Smooth muscle cell of the coronary artery (primary cell): ENCODE measurements at places on chromosomes 11 and 22. TPM values are rescaled to one million over a fixed set of nuclear protein-coding genes. Genes with fewer than 3 reads are reported as not detected.

TRPM5 gene
- total RNA-seq: not detected in 2 replicates

OR4C3 gene
- total RNA-seq: not detected in 2 replicates

OR5AL1 gene
- total RNA-seq: not detected in 2 replicates

FSHB gene
- total RNA-seq: not detected in 2 replicates

KRTAP5-8 gene
- not detected in 2 replicates for total RNA-seq

DDI1 gene
- total RNA-seq: not detected in 2 replicates

SLC15A3 gene
- total RNA-seq: 8.8 and 34.5 TPM in 2 replicates

TSGA10IP gene
- total RNA-seq: not detected in 2 replicates

GAL gene
- total RNA-seq: 0.23 TPM in 1 of 2 replicates, not detected in the other
